ENCODE measurements at places on chromosomes 6 and 20. TPM values are rescaled to one million over a fixed set of nuclear protein-coding genes. Genes with fewer than 3 reads are reported as not detected.

Gene MICA
- 7.0 TPM for polyA plus RNA-seq

Gene GINS1
- polyA plus RNA-seq = 27.1 TPM

DNA sequence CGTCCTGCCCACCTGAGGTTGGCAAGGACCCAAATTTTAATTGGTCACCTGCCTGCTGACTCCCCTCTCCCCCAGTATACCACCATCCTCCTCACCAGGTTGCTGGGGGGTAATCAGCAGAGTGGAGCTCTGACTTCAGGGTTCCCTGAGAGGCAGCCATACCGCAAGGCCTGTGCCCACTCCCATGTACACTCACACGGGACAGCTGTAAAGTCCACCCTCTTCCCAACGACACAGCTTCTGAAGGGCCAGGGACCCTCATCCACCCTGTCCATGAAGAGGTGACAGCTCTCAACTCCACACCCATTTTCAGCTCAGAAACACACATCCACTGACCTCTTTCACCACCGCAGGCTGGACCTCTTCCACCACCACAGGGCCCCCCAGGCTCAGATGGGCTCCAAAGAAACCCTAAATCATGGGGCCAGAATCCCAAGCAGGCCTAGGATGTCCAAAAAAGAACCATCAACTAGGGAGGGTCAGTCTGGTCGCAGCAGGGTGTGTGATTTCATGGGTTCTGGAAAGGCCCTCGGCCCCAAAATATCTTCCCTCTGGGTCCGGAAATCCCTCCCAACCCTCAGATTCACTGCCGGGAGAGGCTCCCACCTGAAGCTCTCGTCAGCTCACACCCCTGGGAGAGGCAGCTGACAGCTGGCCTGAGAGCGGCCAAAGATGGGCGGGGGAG, 30.0 kb downstream of the TFEB start:
- DNase-seq = no peak

DNA sequence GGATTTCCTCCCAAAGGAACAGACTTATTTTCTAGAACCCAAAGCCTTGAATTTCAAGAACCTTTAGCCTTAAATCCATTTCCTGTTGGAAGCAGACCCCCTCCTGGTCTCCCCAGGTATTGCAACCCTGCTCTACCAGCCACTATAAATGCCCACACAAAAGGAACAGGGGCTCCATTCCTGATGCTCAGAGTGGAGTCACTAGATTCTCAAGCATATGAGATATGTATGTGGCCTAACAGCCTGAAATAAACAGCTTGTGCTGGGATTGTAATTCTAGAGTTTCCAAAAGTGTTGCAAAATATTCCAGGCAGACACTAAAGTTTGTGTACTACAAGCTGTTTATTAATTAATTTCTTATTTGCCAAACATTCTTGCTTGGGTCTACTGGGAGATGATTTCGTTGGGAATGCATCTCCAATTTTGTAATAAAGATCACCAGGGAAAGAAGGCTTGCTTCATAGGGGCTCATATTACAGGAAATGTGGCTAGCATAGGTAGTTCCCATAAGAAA, 44.8 kb downstream of the RIPOR3 start:
- DNase-seq = no peak

GRCh38 chr6:29424575-29424974, 9.8 kb downstream of the OR12D1 start:
- DNase-seq = no peak

DNA sequence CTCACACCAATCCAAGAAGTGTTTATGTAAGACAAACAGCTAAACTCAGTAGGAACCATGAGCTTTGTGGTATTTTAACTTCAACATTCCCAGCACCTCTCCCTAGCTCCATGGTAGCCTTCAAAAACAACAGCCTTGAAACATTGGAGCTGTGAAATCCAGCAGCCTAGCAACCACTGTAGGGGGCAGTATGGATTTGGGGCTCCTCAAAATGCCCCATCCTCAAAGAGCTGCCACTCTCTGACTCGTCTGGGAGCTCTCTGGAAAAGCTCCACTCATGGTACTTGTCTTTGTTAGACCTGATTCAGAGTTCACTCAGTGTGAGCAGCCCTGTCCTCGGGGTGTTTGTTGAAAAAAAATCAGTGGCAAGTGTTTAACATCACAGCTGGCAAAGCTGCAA, 82.9 kb downstream of the KIF6 start:
- DNase-seq = no peak

DNA sequence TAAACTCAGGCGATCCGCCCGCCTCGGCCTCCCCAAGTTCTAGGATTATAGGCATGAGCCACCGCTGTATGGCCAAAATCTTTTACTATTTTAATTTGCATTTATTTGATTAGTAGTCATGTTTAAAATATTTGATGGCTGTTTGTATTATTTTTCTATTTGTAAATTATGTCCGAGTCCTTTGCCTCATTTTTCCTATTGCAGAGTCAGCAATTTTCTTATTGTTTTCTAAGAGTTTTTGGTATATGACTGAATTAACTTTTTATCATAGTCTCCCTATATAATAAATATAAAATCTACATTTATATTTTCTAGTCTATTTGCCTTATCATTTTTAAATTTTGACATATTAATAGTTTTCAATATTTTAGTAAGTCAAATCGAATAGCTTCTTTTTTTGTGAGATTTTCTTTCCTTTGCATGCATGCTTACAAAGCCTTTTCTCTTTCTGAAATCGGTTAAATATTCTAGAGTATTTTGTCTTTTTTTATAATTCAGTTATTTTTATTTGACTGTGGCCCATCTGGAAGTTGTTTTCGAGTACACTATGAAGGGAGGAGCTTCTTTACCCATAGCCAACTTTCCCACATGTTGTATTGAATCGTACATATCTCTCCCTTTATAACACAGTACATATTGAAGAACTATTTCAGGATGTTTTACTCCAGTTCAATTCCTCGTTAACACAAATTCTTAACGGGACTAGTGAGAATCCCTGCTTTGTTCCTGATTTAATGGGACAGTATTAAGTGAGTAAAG, 34.5 kb upstream of the RPS6KA2 start:
- no peak for DNase-seq

Gene ADGRG6
- polyA plus RNA-seq = 36.5 TPM

DNA sequence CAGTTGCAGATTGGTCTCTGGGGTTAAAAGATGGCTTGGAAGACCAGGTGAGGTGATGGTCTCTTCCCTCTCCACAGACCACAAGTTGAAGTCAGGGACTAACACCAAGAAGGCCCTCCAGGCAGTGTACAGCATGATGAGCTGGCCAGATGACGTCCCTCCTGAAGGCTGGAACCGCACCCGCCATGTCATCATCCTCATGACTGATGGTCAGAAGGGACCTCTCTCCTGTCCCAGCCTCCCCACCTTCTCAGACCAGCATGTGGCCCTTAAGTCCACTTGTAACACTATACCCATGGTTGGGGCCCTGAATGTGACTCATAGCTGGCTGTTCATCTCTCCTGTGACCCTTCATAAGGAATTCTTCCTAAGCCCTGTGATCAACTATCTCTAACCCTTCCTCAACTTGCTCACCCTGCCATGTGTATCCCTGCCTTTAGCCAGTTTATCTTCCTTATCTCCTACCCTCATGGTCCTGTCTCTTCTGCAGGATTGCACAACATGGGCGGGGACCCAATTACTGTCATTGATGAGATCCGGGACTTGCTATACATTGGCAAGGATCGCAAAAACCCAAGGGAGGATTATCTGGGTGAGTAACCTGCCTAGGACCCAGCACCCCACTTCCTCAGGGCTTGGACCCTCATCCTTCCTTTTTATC, 3.0 kb downstream of the CFB start:
- DNase-seq = no peak

DNA sequence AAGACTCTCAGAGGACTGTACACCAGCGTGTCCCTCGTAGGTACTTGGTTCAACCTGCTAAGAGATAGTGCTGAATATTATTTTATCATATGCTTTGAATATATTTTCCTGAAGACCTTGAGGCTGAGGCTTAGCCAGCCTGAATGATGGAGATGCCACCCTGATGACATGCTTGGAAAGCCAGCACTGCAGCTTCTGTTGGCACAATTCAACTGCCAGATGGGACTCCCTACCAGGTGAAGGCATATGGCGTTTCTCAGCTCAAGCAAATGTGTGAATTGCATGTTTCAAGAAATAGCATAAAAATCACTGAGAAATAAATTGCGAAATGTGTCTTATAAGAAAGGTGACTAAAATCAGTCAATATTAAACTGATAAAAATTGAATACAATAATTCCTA, 228.1 kb upstream of the CST7 start:
- DNase-seq = no peak

- DNase-seq = peak; percentile 69
Observed at GRCh38 chr6:148144917-148145521, 197.6 kb upstream of the SASH1 start.

Gene FAM83D
- 12.9 TPM for polyA plus RNA-seq

- no peak for DNase-seq
Observed at GRCh38 chr6:130018744-130019325, 454 bp downstream of the L3MBTL3 start.

GRCh38 chr20:62122654-62123449, 577 bp downstream of the LSM14B start:
- no peak for DNase-seq

Gene CALHM5
- 3.4 TPM for polyA plus RNA-seq

Gene NFYA
- 48.1 TPM for polyA plus RNA-seq

Gene LAMP5
- polyA plus RNA-seq = 5.3 TPM

DNA sequence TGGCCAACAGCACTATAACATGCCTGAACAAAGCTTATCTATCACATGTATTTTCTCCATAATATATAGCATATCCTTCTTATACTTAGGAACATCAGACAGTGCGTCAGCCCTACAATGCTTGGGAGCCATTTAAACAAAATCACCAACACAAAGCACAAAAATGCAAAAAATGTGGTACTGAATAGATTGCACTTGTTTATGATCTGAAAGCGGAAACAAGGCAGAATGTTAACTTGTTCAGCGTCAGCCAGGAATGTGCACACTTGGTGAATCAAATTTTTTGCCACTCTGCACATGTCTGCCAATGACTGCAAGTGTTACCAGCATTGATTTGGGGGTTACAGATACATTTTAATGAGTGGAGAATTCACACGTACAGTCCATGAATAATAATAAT, 14.8 kb downstream of the SLC35A1 start:
- DNase-seq = no peak

DNA sequence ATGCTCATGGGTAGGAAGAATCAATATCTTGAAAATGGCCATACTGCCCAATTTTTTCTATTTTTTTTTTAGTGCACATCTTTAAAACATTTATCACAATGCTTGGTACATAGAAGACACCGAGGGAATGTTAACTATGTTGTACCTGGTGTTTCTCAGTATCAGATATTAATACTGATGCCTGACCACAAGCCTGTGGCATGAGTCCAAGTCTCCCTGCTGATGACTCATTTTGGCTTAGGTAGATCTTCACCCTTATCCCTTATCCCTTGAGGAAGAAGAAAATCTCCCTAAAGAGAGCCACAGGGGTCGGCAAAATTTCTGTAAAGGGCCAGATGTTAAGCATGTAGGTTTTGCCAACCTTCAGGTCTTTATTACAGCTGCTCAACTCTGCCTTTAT, 14.5 kb downstream of the CD109 start:
- no peak for DNase-seq

DNA sequence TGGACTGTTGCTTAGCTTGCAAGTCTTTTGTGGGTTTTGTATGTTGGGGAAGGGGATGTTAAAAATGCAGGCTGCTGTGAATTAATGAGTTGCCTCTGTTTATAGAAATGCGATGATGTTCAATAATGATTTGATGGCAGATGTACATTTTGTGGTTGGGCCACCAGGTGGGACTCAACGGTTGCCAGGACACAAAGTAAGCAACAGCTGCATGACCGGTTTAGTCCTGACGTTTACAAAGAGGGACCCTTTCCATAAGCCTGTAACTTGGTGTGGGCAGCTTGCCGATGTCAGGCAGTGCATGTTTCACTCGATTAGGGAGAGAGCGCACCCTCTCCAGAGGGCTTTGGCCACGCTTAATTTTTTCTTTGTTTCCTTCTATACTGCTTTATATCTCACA, 1.3 kb downstream of the BTBD3 start:
- DNase-seq = peak; percentile 34

- no peak for DNase-seq
Observed at GRCh38 chr6:81655696-81656095, 96.8 kb downstream of the TENT5A start.

Gene ACTL10
- 0.50 TPM for polyA plus RNA-seq

DNA sequence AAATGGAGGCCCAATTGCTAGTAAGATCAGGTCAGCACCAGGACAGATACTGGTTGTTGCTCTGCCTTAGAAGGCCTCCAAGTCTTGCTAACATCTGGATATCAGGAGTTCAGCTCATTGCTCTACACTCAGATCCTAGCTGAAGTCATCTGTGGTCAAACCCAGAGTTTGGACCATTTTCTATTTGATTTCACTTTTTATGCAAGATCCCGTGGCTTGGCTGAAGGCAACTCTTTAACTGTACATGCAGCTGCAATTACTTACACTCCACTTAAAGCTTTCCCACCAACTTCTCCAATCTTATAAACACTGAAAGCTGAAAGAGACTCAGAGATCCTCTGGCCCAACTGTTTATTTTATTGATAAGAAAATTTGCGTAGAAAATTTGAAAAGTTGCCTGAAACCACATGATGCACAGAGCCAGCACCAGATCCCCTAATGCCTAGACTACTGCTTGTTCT, 2.7 kb downstream of the SLC17A2 start:
- DNase-seq = no peak
